ENCODE measurements at places on chromosomes 12 and 14.

GRCh38 chr14:65926504-65926903 lies 514.0 kb downstream of the FUT8 start:
- DNase-seq, result no peak

DNA sequence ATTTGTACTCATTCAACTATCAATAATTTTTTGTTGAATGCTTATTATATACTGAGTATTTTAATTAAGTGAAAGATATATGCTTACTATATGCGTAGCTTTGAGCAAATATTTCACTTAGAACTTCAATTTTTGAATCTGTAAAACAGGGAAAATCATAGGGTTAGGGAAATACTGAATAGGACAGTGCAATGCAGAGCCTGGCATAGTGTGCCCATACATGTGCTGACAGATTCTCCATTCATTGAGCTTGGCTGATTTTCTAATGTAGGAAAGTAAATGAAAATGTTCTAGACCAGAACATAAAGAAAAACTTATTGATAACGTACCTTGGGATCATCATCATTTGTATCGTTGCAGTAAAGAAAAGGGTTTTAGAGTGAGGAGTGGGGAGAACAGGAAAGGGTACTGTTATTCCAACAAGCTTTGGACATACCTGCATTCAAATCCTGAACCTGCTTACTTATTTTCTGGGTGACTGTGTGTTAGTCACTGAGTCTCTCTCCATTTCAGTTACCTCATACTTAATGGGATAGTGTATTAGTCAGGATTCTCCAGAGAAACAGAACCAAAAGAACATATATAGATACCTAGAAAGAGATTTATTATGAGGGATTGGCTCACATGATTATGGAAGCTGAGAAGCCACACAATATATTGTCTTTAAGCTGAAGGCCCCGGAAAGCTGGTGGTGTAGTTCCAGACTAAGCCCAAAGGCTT lies 436.4 kb downstream of the ADAMTS20 start:
- no peak for DNase-seq

DNA sequence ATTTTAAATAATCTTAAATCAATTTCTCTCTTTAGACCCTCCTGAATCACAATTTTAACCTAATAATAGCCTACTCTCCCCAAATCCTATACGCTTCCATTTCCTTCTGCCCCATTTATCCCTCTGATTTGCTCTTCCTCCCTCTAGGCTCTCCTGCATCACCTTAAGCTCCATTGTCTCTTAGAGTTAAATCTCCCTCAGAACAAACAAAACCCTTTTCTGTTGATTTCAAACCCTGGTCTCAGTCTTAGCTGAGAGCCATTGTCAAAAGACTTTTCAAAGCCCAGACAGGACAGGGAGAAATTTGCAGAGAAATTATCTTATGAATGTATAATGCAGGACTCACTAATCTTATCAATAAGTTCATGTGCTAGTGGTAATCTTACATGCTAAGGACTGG lies 106.1 kb downstream of the C12orf75 start:
- no peak for DNase-seq

DNA sequence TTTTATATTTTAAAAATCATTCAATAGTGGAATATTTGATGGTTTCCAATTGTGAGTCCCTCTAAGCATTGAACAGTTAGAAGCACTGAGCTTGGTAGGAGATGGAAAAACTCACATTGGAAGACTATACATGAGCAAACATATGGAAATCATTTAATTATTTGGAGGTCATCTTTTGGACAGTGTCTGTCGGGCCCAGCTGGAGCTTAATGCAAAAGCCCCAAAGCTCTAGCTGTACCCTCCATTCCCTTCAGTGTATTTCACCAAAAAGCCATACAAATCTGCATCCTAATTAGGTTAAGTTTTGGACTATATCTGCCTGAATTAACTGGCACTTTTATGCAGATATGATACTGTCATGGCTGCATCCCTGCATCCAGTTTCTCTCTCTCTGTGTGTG lies 365.7 kb downstream of the FLRT2 start:
- no peak for DNase-seq

DNA sequence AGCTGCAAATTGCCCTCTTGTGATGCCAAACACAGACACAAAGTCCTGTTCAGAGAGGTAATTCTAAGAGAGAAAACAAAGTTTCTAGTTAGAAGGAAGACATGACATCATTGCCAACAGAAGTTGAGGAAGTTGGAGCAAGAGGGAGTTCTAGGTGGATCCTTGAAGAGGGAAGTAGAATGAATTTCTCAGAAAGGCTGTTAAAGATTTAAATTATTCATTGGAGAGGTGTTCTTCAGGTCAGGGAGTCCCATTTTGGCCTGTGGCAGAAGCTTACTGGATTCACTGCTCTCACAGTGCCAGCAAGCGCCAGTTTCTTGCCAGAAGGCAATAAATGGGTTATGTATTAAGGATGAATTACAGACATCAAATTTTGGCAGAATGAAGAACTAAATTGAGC lies 15.3 kb downstream of the TSFM start:
- no peak for DNase-seq

DNA sequence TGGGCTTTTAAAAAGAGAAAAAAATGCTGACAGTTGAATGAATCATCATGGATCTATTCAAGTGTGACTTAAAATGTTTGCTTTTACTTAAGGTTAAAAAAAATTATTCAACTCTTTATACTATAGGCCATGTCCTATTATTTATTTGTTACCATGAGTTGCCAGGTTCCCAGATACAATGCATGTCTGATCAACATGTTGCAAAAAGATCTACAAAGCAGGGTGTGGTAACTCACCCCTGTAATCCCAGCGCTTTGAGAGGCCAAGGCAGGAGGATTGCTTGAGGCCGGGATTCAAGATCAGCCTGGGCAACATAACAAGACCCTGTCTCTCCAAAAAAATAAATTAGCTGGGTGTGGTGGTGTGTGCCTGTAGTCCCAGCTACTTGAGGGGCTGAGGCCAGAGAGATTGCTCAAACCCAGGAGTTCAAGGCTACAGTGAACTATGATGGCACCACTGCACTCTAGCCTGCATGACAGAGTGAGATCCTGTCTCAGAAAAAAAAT lies 460.8 kb downstream of the BCAT1 start:
- DNase-seq, result no peak

DNA sequence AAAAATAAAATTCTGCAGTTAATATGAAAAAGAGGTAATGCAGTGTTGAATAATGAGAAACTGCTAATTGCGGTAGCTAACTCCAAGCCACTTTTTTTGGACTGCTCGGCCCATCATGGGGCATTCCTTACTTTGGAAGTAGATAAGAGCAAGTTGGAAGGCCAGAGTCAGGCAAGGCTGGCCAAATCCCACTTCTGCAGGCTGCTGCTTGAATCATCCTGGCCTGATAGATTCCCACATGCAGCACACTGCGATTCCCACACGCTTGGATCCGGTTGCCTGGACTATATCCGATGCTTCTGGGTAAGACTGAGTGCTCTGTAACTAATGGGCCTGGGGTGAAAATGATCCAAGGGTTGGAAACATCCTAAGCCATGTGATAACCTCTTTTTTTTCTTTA lies 10.6 kb downstream of the EIF2B2 start:
- no peak for DNase-seq

DNA sequence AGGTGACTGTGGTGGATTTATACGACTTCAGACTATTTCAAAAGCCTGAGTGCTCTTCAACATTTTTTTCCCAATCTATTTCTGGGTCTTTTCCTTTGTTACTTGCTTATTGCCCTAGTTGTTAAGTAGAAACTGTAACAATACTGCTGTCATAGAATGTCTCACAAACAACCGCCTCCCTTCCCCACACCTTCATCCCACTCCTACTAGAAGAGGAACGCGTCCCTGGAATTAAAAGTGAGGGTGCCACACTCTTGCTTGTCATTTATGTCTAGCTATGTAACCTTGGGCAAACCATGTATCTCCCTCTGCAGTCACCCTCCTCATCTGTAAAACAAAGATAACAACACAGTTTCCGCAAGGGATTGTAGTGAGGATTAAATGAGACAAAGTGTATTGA lies 8.6 kb downstream of the BRAP start:
- no peak for DNase-seq

Measured in stimulated activated CD8-positive, alpha-beta memory T cell treated with anti-CD3 and anti-CD28 coated beads, Interleukin-4, amount 100 ng/mL, for 24 hours (primary cell).